ENCODE measurements at places on chromosomes 16 and 17.

DNA sequence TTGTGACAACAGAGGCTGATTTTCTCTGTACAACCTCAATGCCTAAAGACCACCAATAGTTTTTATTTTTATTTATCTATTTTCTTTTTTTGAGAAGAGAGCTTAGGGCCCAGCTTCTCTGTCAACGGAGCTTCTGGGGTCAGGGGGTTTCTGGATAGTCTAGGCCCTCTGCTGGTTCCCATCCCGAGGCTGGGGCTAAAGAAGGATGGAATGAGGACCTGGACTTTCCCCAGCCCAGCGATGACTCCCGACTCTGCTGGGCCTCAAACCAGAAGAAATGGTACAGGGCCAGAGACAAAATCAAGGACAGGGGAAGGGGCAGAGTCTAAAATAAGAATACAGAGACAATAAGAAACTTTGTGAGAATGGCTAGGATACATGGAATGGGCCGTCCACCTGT lies 5.7 kb upstream of the TSPOAP1 start:
- no peak for DNase-seq

- DNase-seq = no peak
These were observed 27.7 kb upstream of the DHRS7B start for GRCh38 chr17:21098934-21099689.

DNA sequence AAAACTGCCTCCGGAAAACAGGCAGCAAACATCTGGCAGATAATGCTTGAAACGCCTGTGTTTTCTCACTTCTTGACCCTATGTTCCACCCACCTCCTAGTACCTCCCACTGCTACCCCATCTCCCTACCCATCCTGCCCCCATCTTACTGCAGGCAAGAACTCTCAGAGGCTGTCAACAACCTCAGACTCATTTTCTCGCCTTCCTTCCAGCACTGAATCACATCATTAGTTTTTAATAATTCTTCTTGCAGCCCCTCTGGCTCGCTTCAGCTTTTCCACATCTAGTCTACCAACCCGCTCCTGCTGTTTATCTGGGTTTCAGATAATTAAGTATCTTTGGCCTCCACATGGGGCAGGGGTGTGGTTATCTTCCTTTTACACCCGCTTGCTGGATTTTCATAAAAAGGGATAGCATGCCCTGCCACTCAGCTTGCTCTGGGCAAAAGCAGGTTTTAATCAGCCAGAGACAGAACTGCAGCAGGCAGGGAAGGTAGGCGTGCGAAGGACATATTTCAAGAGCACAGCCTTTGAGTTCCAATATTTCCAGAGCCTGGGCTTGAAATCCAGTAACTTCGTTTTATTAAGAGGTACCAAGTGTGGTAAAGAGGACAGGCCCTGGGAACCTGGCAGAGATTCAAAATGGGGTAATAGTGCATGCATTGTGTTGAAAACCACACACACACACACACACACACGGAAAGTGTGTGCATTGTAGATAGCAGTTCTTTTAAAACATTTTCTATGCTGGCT lies 87.5 kb downstream of the BMERB1 start:
- no peak for DNase-seq

- no peak for DNase-seq
These were observed 258.2 kb downstream of the XYLT1 start for GRCh38 chr16:17212606-17213005.

- DNase-seq = no peak
These were observed 3.3 kb downstream of the PMP22 start for GRCh38 chr17:15261802-15262290.

GRCh38 chr17:69949973-69950695 lies 124.9 kb upstream of the KCNJ16 start:
- no peak for DNase-seq

- DNase-seq = no peak
These were observed 587 bp downstream of the PLD6 start for GRCh38 chr17:17205368-17206123.

DNA sequence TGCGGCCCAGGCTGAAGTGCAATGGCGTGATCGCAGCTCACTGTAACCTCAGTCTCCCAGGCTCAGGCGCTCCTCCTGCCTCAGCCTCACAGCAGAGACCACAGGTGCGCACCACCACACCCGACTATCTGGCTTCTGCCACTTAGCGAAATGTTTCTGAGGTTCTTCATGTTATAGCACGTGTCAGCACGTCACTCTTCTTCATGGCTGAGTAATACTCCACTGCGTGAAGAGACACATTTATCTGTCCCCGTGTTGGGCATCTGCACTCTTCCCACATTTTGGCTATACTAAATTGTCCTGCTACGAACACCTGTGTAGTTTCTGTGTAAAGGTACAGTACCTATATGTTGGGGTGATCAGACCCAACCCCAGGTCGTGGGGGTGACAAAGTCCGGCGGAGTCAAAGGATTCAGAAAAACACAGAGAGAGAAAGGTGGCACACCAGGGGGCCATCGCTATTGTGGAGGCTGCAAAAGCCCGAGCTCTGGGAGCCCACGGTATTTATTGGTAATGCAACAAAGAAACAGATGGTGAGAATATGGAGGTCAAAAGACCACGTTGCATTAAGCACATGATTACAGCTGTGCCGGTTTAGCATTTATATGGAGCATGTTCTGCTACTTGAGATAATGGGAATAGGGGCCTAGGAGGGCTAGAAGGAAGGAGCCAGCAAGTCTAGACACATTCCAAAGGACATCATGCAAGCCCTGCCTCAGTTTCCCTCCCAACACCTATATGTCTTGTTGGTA lies 851 bp upstream of the DPEP1 start:
- DNase-seq = no peak

DNA sequence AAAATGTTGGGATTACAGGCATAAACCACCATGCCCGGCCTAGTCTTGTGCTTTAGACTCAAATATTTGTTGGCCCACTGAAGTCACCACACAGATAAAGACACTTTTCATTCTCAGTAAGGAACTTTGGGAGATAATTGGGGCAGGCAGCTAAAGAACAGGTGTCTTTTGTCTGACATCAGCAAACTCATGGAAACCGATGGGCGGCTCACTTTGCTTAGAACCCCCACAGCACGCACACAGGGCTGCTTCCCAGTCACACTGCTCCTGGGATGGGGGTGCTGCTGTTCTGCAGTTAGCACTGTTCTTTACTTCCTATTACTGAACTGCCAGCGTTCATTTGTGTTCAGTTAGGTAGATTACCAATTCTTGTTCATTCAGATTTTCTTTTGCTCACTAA lies 18.0 kb upstream of the BRCA1 start:
- DNase-seq = no peak

GRCh38 chr16:3145660-3146059 lies 10.8 kb downstream of the ZNF213 start:
- DNase-seq = no peak

Measured in vagina (tissue), 2 donors.